ENCODE measurements at places on chromosomes 6 and 20.

- H3K27ac ChIP-seq: no peak overlapping the region
- no peak overlapping the region for H3K4me3 ChIP-seq
- no peaks in the 10 kb centered on the region for H3K4me1 ChIP-seq
- no peak for DNase-seq
These were observed 1592.6 kb downstream of the GRIK2 start for GRCh38 chr6:102986086-102986485.

DNA sequence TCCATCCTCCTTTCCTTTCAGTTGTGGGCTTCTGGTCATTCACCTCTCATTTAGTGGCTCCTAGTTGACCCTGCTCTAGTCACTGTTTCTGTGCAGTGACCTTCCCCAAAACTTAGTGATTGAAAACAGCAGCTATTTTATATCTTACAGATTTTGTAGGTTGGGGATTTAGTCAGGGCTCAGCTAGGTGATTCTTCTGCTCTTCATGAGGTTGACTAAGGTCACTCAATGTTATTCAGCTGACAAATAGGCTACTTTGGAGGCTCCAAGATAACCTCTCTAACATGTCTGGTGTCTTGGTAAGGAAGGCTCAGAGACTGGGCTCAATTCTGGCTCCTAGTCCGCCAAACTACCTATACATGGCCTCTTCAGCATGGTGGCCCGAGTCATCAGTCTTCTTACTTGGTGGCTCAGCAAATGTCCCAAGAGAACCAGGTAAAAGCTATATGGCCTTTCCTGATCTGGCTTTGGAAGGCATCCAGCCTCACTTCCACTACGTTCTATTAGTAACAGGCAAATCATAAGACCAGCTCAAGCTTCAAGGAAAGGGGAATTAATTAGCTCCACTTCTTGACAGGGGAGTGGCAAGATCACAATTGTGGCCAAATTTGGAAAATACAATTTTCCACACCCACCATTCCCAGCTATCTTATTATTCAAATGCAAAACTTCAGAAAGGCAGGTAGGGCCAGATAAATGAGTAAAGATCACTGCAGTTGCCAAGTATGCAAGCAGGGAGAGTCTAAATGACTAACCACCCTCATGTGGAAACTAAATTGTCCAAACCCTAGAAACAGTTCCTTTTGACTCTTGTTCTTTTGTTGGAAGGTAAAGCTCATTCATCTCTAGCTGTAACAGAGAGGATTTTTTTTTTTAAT, 50.5 kb upstream of the LTV1 start:
- no peak overlapping the region for H3K4me3 ChIP-seq
- no peaks in the 10 kb centered on the region for H3K27me3 ChIP-seq
- DNase-seq: no peak
- no peaks in the 10 kb centered on the region for H3K4me1 ChIP-seq
- no peak overlapping the region for H3K27ac ChIP-seq
- H3K36me3 ChIP-seq: peaks cover 21% of the 10 kb centered on the region

DNA sequence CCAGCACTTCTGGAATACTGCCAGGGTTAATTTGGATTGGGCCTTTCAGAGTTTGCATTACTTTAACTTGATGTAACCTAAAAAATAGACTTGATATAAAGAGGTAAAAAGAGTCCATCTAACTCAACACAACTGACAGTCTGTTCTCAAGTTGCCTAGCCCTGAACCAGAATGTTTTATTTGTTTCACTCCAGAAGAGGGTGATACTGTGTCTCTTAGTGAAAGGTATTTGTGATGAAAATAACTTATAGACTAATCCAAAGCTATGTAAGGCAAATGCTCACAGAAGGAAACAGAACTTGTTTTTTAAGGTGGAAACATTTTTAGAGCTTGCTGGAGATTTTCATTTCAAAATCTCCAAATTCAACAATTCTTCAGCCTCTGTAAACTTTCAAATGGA, 469.1 kb upstream of the RUNX2 start:
- H3K36me3 ChIP-seq: peaks cover 9% of the 10 kb centered on the region
- H3K27ac ChIP-seq: no peak overlapping the region
- no peak for DNase-seq
- H3K4me3 ChIP-seq: no peak overlapping the region
- H3K27me3 ChIP-seq: no peaks in the 10 kb centered on the region
- H3K4me1 ChIP-seq: peaks cover 10% of the 10 kb centered on the region

- H3K27ac ChIP-seq: no peak overlapping the region
- no peaks in the 10 kb centered on the region for H3K4me1 ChIP-seq
- DNase-seq: no peak
- peaks cover 7% of the 10 kb centered on the region for H3K36me3 ChIP-seq
- no peak overlapping the region for H3K4me3 ChIP-seq
These were observed 1.2 kb upstream of the ZSCAN31 start for GRCh38 chr6:28337121-28337520.

DNA sequence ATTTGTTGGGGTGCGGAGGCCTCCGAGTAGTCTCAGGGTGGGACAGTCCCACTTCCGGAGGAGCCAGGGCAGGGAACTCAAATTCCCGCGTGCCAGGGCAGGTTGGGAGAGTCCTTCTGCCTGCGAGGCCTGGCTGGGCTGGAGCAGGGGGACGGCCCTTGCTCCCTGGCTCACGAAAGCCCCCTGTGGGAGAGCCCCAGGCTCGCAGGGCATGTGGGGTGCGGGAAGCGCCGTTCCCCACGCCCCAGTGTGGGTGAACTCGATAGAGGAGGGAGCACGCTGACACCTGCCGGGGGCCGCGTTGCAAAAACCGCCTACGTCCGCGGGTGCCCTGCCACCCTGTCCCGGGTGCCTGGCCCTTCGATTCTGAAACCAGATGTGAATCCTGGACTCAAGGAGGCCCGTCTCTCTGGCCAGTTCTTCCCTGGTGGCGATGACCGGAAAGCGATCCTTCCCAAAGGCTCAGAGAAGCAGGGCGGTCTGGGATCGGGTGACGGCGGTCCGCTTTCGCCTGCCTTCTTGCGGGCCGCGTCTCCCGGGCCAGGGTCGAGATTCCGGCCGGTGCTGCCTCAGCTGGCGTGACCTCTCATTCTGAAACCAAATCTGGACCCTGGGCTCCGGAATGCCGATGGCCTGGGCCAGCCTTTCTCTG, 1846.5 kb upstream of the DEFB115 start:
- H3K4me3 ChIP-seq: no peak overlapping the region
- no peaks in the 10 kb centered on the region for H3K27me3 ChIP-seq
- DNase-seq: no peak
- no peaks in the 10 kb centered on the region for H3K4me1 ChIP-seq

DNA sequence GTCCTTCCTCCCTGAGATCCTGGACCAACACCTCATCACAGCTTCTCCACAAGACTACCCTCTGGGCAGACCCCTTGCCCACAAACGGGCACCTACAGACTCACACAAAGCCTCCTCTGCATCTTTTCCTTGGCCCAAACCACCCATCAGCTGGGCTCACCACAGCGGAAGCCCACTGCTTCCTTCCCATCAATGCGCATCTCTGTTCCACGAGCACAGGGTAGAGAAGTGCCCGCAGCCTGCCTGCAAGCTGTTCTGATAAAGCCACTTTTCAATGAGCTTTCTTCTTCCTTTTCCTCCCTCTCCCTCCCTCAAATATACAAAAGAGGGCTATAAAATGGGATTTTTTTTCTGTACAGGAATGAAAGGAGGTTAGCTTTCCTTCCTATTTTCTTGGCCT, 111.2 kb downstream of the NFATC2 start:
- peak overlapping the region; percentile 29 for H3K4me3 ChIP-seq
- no peaks in the 10 kb centered on the region for H3K27me3 ChIP-seq
- H3K36me3 ChIP-seq: no peaks in the 10 kb centered on the region
- DNase-seq: no peak

DNA sequence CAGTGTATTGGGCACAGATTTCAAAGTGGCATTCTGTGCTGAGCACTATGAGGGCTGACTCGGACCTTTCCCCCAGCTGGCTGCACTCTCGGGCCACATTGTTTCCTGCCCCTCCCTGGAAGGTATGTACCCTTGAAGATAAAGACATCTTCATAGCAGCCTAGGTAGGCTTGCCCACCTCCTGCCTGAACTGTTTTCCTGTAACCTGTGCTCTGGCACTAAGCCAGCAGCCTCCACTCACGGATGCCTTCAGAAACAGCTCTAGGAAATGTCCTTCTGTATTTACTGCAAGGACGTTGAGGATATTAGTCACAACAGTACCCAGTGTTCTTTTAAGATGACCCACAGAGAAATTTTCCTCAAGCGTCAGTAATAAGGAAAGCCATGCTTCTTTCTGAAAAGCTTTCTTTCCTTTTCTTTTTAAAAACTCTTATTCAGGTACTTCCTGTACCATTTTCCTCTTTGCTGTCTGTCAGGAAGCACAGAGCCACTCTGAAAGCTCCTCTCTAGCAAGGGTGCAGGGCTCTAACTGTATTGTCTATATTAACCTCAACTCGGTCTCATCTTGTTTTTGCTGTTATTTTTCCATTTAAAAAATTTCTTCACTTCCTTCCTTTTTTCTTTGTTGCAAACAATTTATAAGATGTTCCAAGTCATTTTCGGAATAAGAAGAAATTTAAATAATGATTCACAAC, 43.5 kb downstream of the TTI1 start:
- DNase-seq: no peak
- no peaks in the 10 kb centered on the region for H3K27me3 ChIP-seq
- H3K4me1 ChIP-seq: peaks cover 41% of the 10 kb centered on the region
- H3K27ac ChIP-seq: no peak overlapping the region

- H3K36me3 ChIP-seq: no peaks in the 10 kb centered on the region
- H3K4me3 ChIP-seq: peak overlapping the region; percentile 10
- H3K4me1 ChIP-seq: peaks cover 53% of the 10 kb centered on the region
These were observed 7.0 kb downstream of the B4GALT5 start for GRCh38 chr20:49706630-49707091.

- H3K27me3 ChIP-seq: no peaks in the 10 kb centered on the region
- H3K36me3 ChIP-seq: peaks cover 18% of the 10 kb centered on the region
- peaks cover 12% of the 10 kb centered on the region for H3K4me1 ChIP-seq
- no peak for DNase-seq
- H3K27ac ChIP-seq: no peak overlapping the region
- H3K4me3 ChIP-seq: no peak overlapping the region
These were observed 158.8 kb downstream of the DTNBP1 start for GRCh38 chr6:15504040-15504495.

All from neural crest cell (in vitro differentiated cells).